Renal cortex interstitium (tissue), 15 donors: ENCODE measurements at places on chromosomes 3 and 15. TPM values are rescaled to one million over a fixed set of nuclear protein-coding genes. Genes with fewer than 3 reads are reported as not detected.

The FETUB gene
- 0.92 TPM for polyA plus RNA-seq

The GOLGA6B gene
- polyA plus RNA-seq: 0.23 TPM

The TMEM43 gene
- polyA plus RNA-seq: 56.0 TPM

The SLC24A5 gene
- polyA plus RNA-seq: 0.50 TPM

The AQP9 gene
- 0.95 TPM for polyA plus RNA-seq

The DPH6 gene
- 19.8 TPM for polyA plus RNA-seq

The OR5K2 gene
- 0.79 TPM for polyA plus RNA-seq

The TGM5 gene
- not detected for polyA plus RNA-seq

The GRK7 gene
- not detected for polyA plus RNA-seq

The CLEC3B gene
- polyA plus RNA-seq: 22.7 TPM

The PLAAT1 gene
- 3.7 TPM for polyA plus RNA-seq

The IDH2 gene
- polyA plus RNA-seq: 241 TPM

The HYKK gene
- 7.2 TPM for polyA plus RNA-seq

The COL8A1 gene
- 9.1 TPM for polyA plus RNA-seq

- DNase-seq: no peak
Observed at GRCh38 chr3:36824443-36824842, 60.1 kb upstream of the DCLK3 start.

DNA sequence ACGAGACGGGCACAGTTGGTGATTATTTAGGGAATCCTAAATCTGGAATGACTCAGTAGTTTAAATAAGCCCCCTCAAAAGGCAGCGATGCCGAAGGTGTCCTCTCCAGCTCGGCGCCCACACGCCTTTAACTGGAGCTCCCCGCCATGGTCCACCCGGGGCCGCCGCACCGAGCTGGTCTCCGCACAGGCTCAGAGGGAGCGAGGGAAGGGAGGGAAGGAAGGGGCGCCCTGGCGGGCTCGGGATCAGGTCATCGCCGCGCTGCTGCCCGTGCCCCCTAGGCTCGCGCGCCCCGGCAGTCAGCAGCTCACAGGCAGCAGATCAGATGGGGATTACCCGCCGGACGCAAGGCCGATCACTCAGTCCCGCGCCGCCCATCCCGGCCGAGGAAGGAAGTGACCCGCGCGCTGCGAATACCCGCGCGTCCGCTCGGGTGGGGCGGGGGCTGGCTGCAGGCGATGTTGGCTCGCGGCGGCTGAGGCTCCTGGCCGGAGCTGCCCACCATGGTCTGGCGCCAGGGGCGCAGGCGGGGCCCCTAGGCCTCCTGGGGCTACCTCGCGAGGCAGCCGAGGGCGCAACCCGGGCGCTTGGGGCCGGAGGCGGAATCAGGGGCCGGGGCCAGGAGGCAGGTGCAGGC, 318.0 kb downstream of the FGF12 start:
- DNase-seq: peak; percentile 36

DNA sequence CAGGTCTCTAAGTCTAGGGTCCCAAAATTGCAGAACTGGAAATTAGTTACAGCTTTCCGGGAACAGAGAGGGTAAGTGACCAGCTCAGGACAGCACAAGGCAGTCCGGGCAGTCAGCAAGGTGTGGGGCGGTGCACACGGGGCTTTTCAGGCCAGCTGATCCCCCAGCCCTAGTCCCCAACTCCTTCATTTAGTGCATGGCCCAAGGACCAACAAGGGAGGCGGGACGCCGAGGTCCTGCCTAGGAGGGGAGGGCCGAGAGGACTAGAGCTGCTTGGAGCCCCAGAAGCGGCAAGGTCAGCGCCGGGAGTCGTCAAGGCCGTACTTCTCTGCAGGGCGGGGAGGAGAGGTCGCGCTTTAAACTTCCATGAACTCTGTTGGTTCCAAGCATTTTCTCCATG, 2.0 kb upstream of the PDE8A start:
- DNase-seq: no peak

- no peak for DNase-seq
Observed at GRCh38 chr3:53753518-53754183, 92.6 kb downstream of the CHDH start.

DNA sequence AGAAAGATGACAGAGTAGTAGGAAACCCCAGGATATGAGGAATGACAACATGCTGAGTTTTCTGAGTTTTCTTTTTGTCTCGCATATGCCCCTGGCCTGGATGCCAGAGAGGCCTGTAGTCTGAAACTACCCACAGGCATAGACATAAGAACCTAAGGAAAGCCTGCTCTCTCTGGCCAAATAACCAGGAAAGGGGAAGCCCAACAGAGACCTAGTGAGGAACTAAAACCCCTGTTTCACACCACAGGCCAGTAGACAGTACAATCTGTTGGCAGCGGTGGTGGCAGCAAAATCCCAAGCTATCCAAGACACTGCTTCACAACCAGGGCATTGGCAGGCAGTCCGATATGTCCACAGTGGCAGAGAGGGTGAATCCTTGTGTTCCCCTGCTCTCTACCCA, 55.0 kb upstream of the DCP1A start:
- no peak for DNase-seq

- no peak for DNase-seq
Observed at GRCh38 chr15:36359286-36359685, 220.1 kb upstream of the CDIN1 start.

DNA sequence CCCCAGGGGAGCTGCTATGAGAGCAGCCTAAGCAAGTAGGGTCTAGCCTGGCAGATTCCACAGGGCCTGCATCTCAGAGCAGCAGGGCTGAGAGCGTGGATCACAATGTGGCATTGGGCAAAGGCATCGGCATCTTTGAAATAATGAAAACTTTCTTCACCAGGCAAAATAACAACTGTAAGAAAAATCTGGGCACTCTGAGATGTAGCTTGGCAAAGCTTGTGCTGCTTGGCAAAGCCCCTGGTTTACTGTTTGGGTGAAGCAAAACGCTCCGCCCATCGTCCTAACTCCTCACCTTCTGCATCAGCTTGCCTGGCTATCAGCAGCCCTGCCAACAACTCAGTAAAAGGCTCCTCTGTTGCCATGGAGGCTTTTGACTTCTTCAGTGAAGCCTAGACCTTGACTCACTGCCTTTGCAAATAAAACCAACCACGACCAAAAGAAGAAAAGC, 212.8 kb upstream of the EIF1B start:
- DNase-seq: no peak

DNA sequence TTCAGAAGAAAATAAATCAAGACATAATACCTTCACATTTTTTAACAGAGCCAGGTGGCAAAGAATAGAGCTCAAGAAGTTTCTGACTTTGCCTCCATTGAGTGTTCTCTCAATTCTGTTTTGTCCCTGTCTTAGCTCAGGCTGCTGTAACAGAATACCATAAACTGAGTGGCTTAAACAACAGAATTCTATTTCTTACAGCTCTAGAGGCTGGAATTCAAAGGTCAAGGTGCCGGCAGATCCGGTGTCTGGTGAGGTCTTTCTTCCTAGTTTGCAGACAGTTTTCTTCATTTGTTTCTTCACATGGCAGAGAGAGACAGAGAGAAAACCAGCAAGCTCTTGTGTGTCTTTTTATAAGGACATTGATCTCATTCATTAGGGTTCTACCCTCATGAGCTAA, 25.6 kb downstream of the IQCH start:
- DNase-seq: no peak

DNA sequence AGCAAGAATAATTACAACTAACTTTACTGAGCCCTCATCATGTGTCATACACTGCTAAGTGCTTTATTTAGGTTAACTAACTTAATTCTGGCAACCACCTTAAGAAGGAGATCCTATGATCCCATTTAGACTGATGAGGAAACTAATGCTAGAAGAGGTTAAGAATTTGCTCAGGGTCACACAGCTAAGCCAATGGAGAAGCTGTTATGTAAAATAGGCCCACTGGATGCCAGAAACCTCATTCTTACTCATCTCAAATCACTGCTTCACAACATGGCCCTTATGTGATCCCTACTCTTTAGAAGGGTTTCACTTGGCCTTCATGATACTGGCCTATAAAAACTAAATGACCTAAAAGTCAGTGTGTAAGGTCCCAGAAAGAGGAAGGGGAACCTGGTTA, 41.2 kb downstream of the IMPG2 start:
- DNase-seq: no peak

DNA sequence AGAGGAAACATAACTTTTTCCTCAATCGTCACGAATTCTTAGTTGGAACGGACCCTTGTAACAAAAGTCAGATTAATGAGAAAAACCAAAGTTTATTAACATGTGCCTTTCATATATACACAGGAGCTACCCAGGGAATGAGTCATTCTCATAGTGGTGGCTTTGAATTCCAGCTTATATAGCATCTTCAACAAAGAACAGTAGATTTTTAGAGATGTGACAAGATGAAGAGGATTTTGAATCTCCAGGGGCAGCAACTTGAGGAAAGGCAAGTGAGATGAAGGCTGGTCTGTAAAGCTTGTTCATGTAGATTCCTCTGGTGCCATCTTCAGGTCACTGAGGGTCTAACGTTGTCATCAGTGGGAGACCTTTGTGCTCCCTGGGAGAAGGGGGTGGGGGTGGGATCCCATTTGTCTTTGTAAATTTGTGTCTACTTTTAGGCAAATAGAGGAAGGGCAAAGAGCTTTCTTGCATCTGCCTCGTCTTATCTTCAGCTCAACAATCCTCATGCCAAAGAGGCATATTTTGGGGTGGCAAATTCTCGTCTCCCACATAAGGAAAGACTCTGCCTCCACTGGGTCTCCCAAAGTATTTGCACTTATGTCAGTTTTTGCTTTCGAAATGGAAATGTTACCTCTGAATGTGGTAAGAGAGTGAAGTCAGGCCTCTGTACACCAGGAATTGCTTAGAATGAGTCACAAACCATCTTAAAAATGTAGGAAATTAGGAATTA, 29.5 kb downstream of the CLEC3B start:
- DNase-seq: no peak

- no peak for DNase-seq
Observed at GRCh38 chr3:25784971-25785370, 1.7 kb upstream of the NGLY1 start.

DNA sequence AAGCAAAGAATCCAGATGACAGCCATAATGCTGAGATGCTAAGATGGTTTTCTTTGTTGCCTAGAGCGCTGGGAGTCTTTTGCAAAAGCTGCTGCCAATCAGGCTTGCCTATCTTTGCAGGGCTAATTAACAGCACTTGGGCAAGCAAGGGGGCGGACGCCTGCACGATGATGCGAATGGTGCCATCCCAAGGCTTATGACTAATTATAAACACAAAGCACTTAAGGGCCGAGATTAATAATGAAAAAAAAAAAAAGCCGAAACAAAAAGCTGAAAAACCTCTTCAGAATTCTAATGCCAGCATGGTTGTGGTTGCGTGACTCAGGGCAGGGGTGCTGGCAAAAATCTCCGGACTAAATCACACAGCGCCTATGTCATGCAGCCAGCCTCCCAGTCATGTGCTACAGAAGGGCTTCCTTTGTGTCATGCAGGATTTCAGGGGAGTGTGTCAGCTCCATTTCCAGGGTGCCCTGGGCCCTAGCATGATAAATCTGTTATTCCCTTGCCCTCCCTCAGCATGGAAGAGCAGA, 185.0 kb upstream of the ANKRD28 start:
- DNase-seq: no peak

DNA sequence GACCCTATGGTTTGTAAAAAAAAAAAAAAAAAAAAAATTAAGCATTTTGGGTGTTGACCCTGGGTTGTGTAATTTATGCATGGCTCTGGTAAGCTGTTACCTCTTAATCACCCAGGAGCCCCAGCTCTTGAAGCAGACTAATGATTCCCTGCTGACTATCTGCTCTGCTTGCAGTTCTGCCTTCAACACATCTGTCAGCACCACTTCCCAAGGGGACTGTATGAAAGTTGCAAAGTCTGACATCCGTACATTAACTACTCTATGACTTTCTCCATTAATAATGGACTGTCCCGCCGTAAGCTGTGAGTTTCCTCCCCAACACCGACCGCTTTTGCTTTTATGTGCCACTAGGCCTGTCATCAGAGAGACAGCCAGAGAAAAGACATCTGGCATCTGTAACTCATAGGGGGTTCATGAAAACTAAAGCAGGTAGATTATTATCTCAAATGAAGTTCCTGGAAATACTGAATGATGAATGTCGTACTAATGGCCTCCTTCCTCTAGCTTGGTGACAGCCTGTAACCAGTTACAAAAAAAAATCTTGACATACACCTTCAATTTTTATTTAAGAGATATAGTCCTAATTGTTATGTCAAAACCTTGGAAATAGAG, 271.5 kb downstream of the IL5RA start:
- DNase-seq: no peak

- no peak for DNase-seq
Observed at GRCh38 chr15:96804754-96805153, 474.3 kb downstream of the NR2F2 start.

- no peak for DNase-seq
Observed at GRCh38 chr3:173891272-173892100, 493.9 kb downstream of the NLGN1 start.

GRCh38 chr3:119418641-119419040, 44.8 kb downstream of the TMEM39A start:
- DNase-seq: no peak

GRCh38 chr15:93823971-93824913, 407.1 kb upstream of the MCTP2 start:
- DNase-seq: no peak

GRCh38 chr15:40279437-40280141, 3.3 kb downstream of the ANKRD63 start:
- DNase-seq: no peak

DNA sequence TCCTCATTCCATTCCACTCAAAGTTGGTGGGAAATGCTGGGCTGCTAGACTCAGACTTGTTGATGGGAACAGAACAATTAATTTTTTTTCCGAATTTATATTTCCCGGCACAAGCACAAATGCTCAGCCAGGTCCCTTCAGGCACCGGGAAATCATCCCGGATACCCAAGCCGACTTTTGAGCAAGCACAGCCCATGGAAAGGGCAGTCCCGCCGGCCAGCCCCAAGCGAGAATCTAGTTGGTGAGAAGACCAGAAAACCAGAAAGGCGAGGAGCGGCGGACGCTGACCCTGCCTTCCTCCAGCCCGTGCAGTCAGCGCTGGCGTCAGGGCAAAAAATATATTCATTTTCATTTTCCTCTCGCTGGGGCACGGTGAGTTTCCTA, 763 bp upstream of the ZIC4 start:
- DNase-seq: no peak

GRCh38 chr3:100941451-100941850, 51.8 kb downstream of the ABI3BP start:
- DNase-seq: no peak

- no peak for DNase-seq
Observed at GRCh38 chr3:17505856-17506255, 236.6 kb downstream of the TBC1D5 start.

GRCh38 chr3:125104639-125105038, 48.8 kb upstream of the HEG1 start:
- DNase-seq: no peak
